DMS 273 treated with DMSO at 0.1 percent for 48 hours (cell line): ENCODE measurements at places on chromosomes 6 and 20.

DNA sequence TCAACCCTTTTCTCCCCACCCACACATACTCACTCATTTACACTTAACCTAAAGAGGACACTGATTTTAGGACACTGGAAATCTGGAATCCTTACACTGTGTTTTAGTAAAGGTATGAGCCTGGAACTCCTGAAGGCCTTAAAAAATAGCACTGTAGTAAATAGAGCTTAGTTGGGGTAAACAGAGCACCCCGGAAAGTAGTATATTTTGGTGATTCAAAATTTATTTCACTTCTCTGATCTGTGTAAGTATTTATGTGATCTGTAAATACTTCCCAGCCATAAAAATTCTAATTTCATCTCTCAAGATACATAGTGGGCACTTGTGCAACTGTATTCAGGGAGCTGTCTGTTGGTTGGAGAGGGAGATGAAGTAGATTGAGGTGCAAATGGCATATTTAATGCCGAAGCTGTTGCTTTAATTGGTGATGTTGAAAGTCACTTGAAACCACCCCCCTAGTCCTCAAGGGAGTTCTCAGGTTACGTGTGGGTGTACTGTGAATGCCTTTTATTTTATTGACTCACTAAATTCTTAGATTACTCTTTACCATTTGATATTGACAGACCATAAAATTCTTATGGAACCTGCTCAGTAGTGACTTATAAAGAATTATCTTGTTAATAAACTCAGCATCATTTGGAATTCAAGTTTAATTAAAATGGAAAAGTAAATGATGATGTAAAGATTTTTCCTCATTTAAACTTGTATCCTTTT, 154.9 kb downstream of the SOX4 start:
- DNase-seq, result peak; percentile 59

DNA sequence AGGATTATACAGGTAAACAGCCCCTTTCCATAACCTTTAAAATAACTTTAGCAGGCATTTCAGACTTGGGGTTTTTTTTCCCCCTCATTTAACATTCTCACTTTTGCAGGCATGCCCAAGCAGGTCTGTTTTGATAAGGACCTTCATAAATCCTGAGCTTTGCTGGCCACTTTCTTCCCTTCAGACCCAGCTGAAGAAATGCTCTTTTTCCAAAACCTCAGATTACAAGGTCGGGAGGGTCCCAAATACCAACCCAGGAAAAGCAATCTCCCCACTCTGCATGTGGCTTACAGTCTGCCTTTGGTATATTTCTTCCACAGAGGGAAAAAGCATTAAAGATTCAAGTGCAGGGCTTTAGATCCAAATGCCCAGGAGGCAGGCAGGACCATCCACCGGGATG, 6.8 kb downstream of the NFATC2 start:
- no peak for DNase-seq

DNA sequence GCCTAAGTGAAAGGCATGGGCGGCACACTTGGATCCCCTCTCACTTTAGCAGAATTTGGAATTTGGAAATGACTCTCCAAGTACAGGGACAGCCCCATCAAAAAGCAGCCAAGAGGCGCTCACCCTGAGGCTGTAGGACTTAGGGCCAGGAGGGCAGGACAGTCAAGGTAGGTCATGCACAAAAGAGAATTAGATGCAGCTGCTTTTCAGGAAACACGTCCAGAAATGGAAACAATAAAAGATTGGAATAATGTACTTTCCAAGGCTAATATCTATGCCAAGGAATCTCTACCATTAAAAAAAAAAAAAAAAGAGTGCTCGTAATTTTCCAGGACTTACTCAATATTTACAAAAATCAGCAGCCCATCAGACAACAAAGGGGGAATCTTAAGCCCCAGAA, 19.9 kb downstream of the PREP start:
- DNase-seq, result no peak

GRCh38 chr6:21240709-21241108, 352.8 kb upstream of the SOX4 start:
- no peak for DNase-seq

- no peak for DNase-seq
Observed at GRCh38 chr20:46214824-46215488, 93.3 kb downstream of the CDH22 start.

DNA sequence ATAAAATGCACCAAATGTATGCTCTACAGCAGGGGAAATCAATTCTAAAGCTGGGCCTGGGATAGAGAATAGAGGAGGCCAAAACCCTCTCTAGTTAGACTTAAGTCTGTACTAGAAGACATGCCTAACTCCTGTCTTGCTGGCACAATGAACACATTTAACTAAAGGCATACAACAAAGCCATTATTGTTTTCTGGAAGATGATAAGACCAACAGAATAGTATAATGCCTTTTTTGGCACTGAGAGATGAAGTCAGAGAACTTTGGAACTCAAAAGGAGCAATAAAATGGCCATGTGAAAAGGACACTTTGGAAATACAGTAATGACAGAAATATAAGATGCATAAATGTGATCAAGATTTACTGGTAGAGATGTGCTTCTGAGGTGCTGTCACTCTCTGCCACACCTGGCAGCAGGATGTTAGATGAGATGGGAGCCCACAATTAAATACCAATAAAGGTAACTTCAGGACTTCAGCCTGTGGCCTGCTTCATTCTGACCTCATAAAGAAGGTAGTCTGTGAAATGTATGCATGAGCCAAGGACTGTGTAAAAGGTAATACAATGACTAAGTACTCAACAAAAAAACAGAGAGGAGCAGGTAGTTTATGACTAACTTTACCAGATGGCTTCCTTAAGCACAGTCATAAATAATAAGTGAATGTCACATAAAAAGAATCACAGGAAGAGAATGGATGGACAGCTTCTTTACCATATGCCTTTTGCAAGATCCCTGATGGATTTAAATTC, 333.4 kb downstream of the BCKDHB start:
- DNase-seq, result peak; percentile 30

DNA sequence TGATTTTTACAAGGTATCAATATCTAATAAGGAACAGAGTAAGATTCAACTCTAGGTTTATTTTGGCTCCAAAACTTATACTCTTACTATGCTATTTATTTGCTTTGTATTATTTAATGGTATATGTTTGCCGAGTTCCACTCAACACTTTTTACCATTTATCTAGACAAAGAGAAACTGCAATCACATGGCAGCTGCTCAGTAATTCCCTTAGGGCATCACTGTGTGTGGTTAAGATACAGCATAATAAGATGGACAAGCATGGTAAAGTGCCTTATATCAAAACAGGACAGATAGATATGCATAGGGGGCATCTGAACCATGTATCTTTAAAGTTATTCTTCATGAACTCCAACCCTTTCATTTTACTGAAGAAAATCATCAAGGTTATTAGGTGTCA, 483.0 kb upstream of the ID4 start:
- no peak for DNase-seq
